ENCODE measurements at places on chromosomes 7 and 10.

GRCh38 chr7:129498021-129498420, 4.3 kb upstream of the SMKR1 start:
- DNase-seq: no peak

DNA sequence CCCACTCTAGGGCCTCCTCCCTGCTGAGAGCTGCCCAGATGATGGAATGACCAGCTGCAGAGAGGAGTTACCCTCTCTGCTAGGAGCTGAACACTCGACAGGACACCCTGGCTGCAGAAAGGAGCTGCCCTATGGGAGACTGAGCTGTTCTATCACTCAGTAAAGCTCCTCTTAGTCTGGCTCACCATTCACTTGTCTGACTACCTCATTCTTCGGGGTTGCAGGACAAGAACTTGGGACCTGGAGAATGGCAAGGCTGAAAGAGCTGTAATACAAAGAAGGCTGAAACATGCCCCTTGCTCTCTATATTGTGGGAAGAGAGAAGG, 30.5 kb downstream of the CRTAC1 start:
- no peak for DNase-seq

- DNase-seq: no peak
These were observed 21.7 kb upstream of the WNT16 start for GRCh38 chr7:121307021-121307574.

- no peak for DNase-seq
These were observed 103.7 kb upstream of the HGF start for GRCh38 chr7:81873559-81873958.

GRCh38 chr7:50739744-50740435, 42.8 kb downstream of the GRB10 start:
- peak; percentile 11 for DNase-seq

- no peak for DNase-seq
These were observed 16.4 kb upstream of the NDUFA5 start for GRCh38 chr7:123573896-123574467.

DNA sequence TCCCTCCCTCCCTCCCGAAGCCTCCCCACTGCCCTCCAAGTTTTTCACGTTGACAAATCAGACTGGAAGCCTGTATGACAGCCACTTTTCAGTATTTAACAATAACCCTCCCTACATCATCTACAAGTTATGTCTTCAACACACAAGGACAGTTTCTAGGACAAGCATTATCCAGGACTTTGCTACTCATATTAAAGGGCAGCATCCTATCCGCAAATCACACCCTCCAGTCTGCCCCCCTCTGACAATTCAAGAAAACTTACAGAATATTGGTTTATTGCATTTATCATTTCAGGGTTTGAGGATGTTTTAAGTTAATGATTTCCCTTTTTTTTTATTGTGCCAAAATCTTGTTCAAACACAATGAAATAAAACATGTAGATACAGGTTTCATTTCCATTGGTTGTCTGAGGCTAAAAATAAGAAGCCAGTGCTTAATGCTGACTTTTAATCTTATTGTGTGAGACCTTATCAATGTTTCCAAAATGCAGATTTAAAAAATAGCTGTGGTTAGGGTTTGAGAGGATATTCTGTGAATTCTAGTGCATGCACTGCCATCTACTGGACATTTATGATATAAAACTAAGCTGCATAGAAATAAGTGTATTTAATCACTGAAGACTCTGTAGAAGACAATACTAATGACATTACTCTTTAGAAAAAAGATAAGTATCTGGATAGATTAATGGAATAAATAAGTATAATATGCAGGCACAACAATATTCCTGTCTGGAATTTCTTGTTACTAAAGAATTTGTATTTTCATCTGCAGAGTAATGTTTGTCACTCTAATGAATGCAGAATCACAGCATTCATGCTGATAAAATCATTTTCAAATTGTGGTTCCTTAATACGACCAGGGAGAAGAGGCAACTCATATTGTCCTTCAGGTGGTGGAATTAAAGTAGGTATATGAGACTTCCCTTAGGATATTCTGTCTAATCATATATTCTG, 64.1 kb downstream of the CAV1 start:
- peak; percentile 73 for DNase-seq

GRCh38 chr10:43409385-43410109, 561 bp upstream of the HNRNPF start:
- no peak for DNase-seq

- DNase-seq: no peak
These were observed 89.7 kb downstream of the AMPH start for GRCh38 chr7:38541440-38541839.

DNA sequence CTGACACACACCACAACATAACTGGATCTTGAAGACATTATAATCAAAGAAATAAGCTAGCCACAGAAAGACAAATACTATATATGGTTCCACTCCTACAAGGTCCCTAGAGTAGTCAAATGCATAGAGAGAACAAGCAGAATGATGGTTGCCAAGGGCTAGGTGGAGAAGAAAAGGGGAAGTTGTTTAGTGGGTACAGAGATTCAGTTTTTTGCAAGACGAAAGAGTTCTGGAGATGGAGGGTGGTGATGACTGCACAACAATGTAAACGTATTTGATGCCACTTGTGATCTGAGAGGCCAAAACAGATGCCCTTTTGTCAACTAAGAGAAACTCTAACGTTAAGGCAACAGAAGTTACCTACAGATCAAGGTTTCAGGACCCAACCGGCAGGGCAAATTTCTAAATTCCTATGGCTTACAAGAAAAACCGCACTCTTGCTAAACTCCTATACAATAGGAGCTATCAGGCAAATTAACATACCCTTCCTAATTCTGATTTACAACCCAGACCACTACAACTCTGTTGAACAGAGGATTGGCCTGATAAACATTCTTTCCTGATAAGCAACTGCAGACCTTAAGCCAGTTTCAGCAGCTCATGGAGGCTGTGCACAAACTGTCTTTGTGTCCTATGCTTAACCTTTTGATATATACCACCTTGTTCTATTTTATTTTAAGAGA, 69.0 kb downstream of the FAM107B start:
- DNase-seq: no peak

Measured in midbrain (tissue), 1 donor.